Effector memory CD4-positive, alpha-beta T cell (primary cell): ENCODE measurements at places on chromosomes 13 and 19.

GRCh38 chr19:2976609-2977000 lies 759 bp upstream of the TLE6 start:
- H3K36me3 ChIP-seq, result no peaks in the 10 kb centered on the region
- no peaks in the 10 kb centered on the region for H3K27me3 ChIP-seq
- peaks cover 16% of the 10 kb centered on the region for H3K4me1 ChIP-seq
- H3K27ac ChIP-seq, result no peak overlapping the region
- DNase-seq, result no peak

GRCh38 chr13:48125794-48126228 lies 30.9 kb upstream of the MED4 start:
- H3K27ac ChIP-seq, result no peak overlapping the region
- DNase-seq, result no peak
- peaks cover 11% of the 10 kb centered on the region for H3K4me1 ChIP-seq
- H3K4me3 ChIP-seq, result no peak overlapping the region

GRCh38 chr13:106989876-106990275 lies 421.9 kb upstream of the ARGLU1 start:
- H3K4me1 ChIP-seq, result no peaks in the 10 kb centered on the region
- no peaks in the 10 kb centered on the region for H3K27me3 ChIP-seq
- H3K4me3 ChIP-seq, result no peak overlapping the region
- H3K27ac ChIP-seq, result no peak overlapping the region
- no peak for DNase-seq

GRCh38 chr13:25881971-25882451 lies 169.8 kb downstream of the SHISA2 start:
- no peaks in the 10 kb centered on the region for H3K27me3 ChIP-seq
- no peak for DNase-seq
- H3K4me3 ChIP-seq, result no peak overlapping the region
- H3K36me3 ChIP-seq, result no peaks in the 10 kb centered on the region

DNA sequence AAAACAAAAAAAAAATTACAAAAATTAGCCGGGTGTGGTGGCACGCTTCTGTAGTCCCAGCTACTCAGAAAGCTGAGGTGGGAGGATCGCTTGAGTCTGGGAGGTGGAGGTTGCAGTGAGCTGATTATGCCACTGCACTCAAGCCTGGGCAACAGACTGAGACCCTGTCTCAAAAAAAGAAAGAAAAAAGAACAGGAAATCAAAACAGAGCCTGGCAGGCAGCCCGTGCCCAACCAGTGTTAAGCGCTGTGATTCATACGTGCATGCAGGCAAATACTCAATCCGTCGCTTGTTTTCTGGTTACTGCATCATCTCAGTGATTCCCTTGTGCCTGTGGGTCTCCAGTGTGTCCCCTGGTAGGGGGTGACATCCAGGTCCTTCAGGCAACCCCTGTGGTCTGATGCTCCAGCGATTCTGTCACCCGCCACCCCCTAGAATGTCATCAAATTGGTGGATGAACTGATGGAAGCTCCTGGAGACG lies 18.1 kb downstream of the DDX39A start:
- no peak overlapping the region for H3K4me3 ChIP-seq
- DNase-seq, result no peak
- no peak overlapping the region for H3K27ac ChIP-seq

GRCh38 chr13:79937771-79938216 lies 403.1 kb downstream of the SPRY2 start:
- no peak overlapping the region for H3K27ac ChIP-seq
- no peaks in the 10 kb centered on the region for H3K36me3 ChIP-seq
- no peaks in the 10 kb centered on the region for H3K4me1 ChIP-seq
- no peak for DNase-seq
- H3K4me3 ChIP-seq, result no peak overlapping the region

DNA sequence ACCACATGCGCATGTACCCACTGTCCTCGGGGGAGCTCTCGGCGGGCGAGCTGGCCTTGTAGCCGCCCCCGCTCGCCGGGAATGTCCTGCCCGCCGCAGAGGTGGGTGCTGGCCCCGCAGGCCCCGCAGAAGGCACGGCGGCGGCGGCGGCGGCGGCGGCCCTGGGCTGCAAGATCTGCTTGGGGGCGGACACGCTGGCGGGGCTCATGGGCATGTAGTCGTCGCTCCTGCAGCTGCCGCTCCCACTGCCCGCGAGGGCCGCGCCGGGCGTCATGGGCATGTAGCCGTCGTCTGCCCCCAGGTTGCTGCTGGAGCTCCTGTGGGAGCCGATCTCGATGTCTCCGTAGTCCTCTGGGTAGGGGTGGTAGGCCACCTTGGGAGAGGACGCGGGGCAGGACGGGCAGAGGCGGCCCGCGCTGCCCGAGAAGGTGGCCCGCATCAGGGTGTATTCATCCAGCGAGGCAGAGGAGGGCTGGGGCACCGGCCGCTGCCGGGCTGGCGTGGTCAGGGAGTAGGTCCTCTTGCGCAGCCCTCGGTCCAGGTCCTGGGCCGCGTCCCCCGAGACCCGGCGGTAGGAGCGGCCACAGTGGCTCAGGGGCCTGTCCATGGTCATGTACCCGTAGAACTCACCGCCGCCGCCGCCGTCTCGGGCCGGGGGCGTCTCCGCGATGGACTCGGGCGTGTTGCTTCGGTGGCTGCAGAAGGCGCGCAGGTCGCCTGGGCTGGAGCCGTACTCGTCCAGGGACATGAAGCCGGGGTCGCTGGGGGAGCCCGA lies 2.4 kb downstream of the IRS2 start:
- peak; percentile 4 for DNase-seq
- no peak overlapping the region for H3K4me3 ChIP-seq
- no peaks in the 10 kb centered on the region for H3K36me3 ChIP-seq
- H3K27ac ChIP-seq, result no peak overlapping the region
- peaks cover 29% of the 10 kb centered on the region for H3K4me1 ChIP-seq
- no peaks in the 10 kb centered on the region for H3K27me3 ChIP-seq

DNA sequence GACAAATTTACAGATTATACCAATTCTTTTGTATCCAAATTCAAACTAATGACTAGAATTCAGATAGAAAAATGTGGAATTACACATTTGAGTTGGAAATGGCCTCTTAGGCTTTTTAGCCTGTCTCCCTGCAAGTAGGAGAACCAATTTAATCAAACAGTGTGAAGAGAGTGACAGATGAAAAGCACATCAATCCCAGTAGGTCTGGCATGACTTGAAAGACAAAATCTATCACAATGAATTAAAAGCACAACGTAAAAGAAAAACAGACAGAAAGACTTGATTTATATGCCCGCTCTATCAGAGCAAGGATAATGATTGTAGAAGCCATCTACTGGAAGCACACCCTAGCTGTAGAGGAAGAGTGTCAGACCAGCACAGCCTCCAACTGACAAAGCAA lies 1084.4 kb upstream of the SPRY2 start:
- H3K27ac ChIP-seq, result no peak overlapping the region
- DNase-seq, result no peak
- H3K4me3 ChIP-seq, result no peak overlapping the region
- no peaks in the 10 kb centered on the region for H3K4me1 ChIP-seq

DNA sequence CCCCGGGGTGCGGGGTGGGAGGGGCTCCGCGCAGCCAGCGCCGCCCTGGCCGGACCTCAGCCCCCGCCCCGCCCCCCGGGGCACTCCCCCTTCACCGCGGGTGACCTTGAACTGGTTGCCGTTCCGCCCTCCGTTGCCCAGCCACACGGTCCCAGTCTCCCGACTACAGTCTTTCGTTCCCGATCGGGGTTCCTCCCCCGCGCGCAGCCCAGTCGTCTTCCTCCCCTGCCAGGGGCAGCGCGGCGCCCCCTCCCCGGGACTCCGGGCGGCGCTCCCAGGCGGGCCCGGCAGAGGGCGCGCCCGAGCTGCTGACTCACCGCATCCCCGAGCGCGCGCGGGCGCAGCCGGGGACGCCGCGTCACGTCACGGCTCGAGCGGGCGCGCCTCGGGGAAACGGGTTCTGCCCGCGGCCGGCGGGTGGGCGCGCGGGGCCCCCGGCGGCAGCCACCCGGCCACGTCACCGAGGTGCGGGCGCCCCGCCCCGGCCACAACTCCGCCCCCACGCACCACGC lies 459 bp downstream of the MIDN start:
- peaks cover 47% of the 10 kb centered on the region for H3K4me1 ChIP-seq
- peaks cover 6% of the 10 kb centered on the region for H3K36me3 ChIP-seq
- no peaks in the 10 kb centered on the region for H3K27me3 ChIP-seq
- H3K4me3 ChIP-seq, result peak overlapping the region; percentile 62
- peak; percentile 84 for DNase-seq
- H3K27ac ChIP-seq, result peak overlapping the region; percentile 90

- H3K36me3 ChIP-seq, result peaks cover 28% of the 10 kb centered on the region
- H3K27me3 ChIP-seq, result no peaks in the 10 kb centered on the region
- H3K27ac ChIP-seq, result peak overlapping the region; percentile 82
- DNase-seq, result no peak
- H3K4me3 ChIP-seq, result peak overlapping the region; percentile 93
These were observed 762 bp downstream of the ZNF45 start for GRCh38 chr19:43934055-43934984.

DNA sequence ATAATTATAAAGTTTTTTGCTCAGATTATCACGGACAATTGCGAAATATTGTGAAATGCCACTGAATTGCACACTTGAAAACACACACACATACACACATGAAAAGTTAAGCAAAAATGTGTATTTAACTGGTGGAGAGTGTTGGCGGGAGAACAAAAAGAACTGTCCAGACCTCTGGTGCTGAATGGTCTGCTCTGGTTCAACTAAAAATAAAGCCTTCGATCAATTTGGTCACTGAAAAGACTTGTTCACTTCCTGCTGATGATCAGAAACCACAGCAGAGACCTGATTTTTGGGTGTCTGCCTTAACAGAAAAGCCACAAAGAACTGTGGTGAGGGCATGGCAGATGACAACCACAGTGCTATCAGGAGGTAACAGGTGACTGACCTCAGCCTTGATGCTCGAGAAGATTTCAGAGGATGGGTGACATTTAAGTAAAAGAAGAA lies 4.0 kb upstream of the IGFL1 start:
- H3K4me3 ChIP-seq, result no peak overlapping the region
- H3K27ac ChIP-seq, result no peak overlapping the region
- H3K36me3 ChIP-seq, result no peaks in the 10 kb centered on the region
- peaks cover 5% of the 10 kb centered on the region for H3K27me3 ChIP-seq

DNA sequence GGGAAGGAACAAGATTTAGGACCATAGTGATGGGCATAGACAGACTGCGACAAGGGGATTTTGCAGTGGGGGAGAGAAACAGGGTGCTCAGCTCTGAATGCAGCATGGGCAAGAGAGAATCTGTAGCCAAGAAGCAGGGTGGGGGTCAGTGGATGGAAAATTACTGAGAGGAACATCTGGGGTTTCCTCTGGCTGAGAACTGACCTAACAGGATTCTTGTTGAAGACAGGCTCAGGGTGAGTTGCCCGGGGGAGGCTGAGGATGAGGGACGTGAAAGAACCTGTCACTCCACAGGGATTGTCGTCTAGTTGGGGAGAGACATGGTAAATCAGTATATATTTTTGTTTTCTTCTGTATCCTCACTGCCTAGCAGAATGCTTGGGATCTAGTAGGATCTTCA lies 118.7 kb upstream of the PEG3 start:
- no peak for DNase-seq
- H3K27me3 ChIP-seq, result no peaks in the 10 kb centered on the region
- no peak overlapping the region for H3K4me3 ChIP-seq
- H3K4me1 ChIP-seq, result no peaks in the 10 kb centered on the region
- no peak overlapping the region for H3K27ac ChIP-seq
- no peaks in the 10 kb centered on the region for H3K36me3 ChIP-seq

- H3K4me3 ChIP-seq, result no peak overlapping the region
- H3K27ac ChIP-seq, result no peak overlapping the region
- H3K4me1 ChIP-seq, result no peaks in the 10 kb centered on the region
- no peaks in the 10 kb centered on the region for H3K27me3 ChIP-seq
These were observed 104.4 kb downstream of the KLF5 start for GRCh38 chr13:73162912-73163911.

- no peak overlapping the region for H3K27ac ChIP-seq
- no peak overlapping the region for H3K4me3 ChIP-seq
- no peaks in the 10 kb centered on the region for H3K27me3 ChIP-seq
- no peaks in the 10 kb centered on the region for H3K36me3 ChIP-seq
These were observed 108.2 kb downstream of the EDNRB start for GRCh38 chr13:77810430-77810829.

GRCh38 chr19:18266771-18267686 lies 7.2 kb downstream of the IQCN start:
- H3K4me3 ChIP-seq, result no peak overlapping the region
- H3K4me1 ChIP-seq, result no peaks in the 10 kb centered on the region
- no peak for DNase-seq
- no peaks in the 10 kb centered on the region for H3K27me3 ChIP-seq
- H3K36me3 ChIP-seq, result peaks cover 27% of the 10 kb centered on the region

DNA sequence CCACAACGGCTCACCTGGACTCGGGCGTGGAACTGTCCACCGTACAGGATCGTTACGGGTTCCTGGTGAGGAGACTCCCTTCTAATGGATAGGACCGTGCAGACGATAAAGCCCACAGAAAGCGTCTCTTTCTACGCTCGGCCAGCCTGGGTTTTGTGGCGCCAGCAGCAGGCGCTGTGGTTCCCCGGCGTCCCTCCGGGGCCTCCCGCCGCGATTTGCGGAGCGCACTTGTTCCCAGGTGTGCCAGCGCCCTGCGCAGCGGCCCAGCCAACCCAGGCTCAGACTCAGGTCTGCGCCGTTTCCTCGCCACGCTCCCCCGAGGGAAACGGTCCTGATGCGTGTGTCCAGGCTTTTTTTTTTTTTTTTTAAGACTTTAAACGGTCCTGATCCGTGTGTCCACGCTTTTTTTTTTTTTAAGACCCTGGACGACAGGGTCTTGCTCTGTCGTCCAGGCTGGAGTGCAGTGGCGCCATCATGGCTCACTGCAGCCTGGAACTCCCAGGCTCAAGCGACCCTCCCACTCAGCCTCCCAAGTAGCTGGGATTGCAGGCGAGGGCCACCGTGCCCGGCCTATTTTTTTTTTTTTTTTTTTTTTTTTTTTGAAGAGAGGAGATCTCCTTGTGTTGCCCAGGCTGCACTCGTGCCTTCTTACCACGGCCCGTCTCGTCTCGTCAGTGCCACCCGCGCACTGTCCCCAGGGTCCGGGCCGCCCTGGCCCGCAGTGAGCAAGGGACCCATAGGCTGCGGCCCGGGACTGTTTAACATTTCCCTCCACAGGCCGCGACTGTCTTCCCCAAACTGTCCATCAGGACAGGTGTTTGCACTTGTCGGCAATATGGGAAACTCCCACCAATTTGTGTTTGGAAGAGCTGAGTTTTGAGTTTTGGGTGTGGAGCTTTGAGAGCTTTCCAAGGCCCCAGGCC lies 23.8 kb downstream of the GJA3 start:
- no peak overlapping the region for H3K4me3 ChIP-seq
- no peak for DNase-seq
- no peaks in the 10 kb centered on the region for H3K36me3 ChIP-seq
- H3K27ac ChIP-seq, result no peak overlapping the region
- peaks cover 4% of the 10 kb centered on the region for H3K4me1 ChIP-seq

- H3K36me3 ChIP-seq, result no peaks in the 10 kb centered on the region
- H3K27ac ChIP-seq, result no peak overlapping the region
- no peaks in the 10 kb centered on the region for H3K4me1 ChIP-seq
These were observed 46.9 kb downstream of the ITGBL1 start for GRCh38 chr13:101499406-101499805.

GRCh38 chr19:1650650-1651567 lies 1.5 kb downstream of the TCF3 start:
- peaks cover 14% of the 10 kb centered on the region for H3K36me3 ChIP-seq
- peaks cover 15% of the 10 kb centered on the region for H3K4me1 ChIP-seq
- no peaks in the 10 kb centered on the region for H3K27me3 ChIP-seq
- peak overlapping the region; percentile 62 for H3K27ac ChIP-seq
- DNase-seq, result peak; percentile 56
